ENCODE measurements at places on chromosomes 1 and 21.

DNA sequence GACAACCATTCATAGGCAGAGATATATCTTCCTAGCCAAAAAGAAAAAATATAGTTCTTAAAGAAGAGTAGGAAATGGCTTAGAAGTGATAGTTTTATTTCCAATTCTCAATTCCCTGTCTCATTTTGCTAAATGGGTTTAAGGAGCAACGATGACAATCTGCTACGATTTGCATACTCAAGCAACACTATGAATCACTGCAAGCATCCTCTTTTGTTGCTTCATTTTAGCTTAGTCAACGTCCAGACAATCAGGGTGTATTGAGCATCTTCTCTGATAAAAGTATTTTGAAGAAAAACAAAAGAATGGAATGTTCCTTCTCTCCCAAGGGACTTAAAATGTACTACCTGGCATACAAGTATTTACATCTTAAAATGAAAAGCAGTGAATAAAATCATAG, 80.6 kb downstream of the RGS7 start:
- no peak for DNase-seq

GRCh38 chr1:211910913-211911485, 80.4 kb upstream of the LPGAT1 start:
- no peak for DNase-seq

DNA sequence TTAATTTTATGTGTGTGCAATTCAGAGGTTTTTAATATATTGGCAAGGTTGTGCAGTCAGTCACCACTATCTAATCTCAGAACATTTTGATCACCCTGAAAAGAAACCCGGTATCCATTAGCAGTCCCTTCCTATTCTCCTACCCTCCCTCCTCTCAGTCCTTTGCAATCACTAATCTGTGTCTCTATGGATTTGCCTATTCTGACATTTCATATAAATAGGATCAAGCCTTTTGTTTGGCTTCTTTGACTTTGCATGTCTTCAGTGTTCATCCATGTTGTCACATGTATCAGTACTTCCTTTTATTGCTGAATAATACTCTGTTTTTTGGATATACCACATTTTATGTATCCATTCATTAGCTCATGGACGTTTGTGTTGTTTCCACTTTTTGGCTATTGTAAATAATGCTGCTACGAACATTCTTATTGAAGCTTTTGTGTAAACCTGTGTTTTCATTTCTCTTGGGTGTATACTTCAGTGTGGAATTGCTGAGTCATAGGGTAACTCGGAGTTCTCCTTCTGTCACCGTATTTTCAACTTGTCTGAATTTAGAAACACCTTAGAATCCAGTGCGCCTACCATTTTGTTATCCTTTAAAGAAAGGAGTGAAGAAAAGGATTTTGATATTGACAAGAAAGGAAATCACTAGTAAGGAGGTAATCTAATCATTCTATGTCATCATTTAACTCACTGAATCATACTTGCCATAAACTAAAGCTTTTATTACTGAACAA, 3.4 kb downstream of the CEP85 start:
- DNase-seq, result no peak

GRCh38 chr1:198846556-198846955, 207.7 kb downstream of the PTPRC start:
- no peak for DNase-seq

GRCh38 chr1:186715887-186716809, 35.9 kb upstream of the PTGS2 start:
- no peak for DNase-seq

DNA sequence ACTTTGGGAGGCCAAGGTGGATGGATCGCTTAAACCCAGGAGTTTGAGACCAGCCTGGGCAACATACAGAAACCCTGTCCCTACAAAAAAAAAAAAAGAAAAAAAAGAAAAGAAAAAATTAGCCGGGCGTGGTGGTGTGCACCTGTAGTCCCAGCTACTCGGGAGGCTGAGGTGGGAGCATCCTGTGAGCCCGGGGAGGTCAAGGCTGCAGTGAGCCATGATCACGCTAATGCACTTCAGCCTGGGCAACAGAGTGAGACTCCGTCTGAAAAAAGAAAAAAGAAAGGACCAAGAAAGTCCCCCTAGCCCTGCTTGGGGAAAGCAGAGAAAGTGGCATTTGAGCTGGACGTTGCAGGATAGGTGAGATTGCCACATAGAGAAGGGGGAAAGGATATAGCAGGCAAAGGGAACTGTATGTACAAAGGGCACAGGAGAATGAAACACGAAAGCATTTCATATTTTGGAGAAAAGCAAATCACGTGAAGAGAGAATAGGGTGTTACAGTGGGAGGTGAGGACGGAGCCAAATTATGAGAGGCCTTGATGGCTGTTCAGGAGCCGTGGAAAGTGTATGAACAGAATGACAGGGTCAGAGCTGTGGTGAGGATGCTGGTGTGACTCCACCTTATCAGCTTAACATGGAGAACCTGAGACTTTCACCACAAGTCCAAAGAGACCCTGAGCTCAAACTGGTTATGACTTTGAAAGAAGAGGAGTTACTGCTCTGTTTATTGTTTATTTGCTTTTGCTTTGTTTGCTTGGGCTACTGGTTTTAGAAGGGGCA, 19.5 kb upstream of the LRIG2 start:
- DNase-seq, result no peak

DNA sequence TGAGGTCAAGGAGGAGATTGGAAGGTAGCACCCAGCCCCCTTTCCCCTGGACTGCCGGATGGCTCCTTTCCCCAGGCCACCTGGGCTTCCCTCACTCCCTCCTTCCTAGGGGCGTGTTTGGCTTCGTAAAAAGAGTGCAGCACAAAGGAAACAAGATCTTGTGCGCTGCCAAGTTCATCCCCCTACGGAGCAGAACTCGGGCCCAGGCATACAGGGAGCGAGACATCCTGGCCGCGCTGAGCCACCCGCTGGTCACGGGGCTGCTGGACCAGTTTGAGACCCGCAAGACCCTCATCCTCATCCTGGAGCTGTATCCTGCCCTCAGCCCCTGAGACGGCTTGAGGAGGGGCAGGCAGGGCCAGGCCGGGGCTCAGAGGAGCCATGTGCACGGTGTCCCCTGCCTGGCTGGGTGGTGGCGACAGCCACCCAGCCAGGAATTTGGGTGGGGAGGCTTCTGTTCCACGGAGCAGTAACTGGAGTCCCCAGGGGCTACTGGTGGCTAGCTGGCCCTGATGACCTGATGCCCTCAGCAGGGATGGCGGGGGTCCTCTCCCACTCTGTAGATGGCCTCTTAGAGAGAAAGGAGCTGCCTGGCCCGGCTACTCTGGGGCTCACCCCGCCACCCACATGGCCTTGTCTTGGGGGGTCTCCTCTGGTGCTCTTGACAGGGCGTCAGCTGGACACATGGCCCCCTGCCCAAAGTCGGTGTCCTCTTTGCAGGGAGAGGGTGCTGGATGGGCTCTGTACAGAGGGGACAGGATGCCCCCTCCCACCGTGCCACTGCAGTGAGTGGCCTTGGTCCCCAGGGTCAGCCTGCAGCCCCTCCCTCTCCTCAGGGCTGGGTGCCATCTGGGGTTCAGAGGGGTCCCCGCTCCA, 39.5 kb downstream of the TRIM11 start:
- no peak for DNase-seq

- DNase-seq, result no peak
Measured at GRCh38 chr1:102783487-102783886, 324.8 kb downstream of the COL11A1 start.

All from cerebellar nuclear complex (tissue), 1 donor.